ENCODE measurements at places on chromosomes 7 and 10. TPM values are rescaled to one million over a fixed set of nuclear protein-coding genes. Genes with fewer than 3 reads are reported as not detected.

The GIMAP1 gene
- total RNA-seq: not detected

The SFR1 gene
- 13.4 TPM for total RNA-seq

The ATOH7 gene
- 0.10 TPM for total RNA-seq

The TMEM196 gene
- total RNA-seq: not detected

The MRLN gene
- total RNA-seq: not detected

The SRI gene
- total RNA-seq: 127 TPM

The SLC13A4 gene
- total RNA-seq: not detected

The CTNNA3 gene
- not detected for total RNA-seq

The SMKR1 gene
- total RNA-seq: 10.4 TPM

The MLXIPL gene
- 1.2 TPM for total RNA-seq

The IL15RA gene
- 2.9 TPM for total RNA-seq

The FAM25C gene
- total RNA-seq: 0.98 TPM

The PRKCQ gene
- 4.3 TPM for total RNA-seq

The CYP3A4 gene
- total RNA-seq: not detected

The CPN1 gene
- total RNA-seq: 0.29 TPM

The WNT2 gene
- total RNA-seq: not detected

The PLEKHS1 gene
- 0.07 TPM for total RNA-seq

The ATRNL1 gene
- 0.23 TPM for total RNA-seq

The AIFM2 gene
- 35.0 TPM for total RNA-seq

The PTPRZ1 gene
- total RNA-seq: not detected

The ADAM8 gene
- 3.9 TPM for total RNA-seq

The C10orf105 gene
- not detected for total RNA-seq

The BTBD16 gene
- 0.46 TPM for total RNA-seq

The PRPS1L1 gene
- not detected for total RNA-seq

The MYH16 gene
- 0.39 TPM for total RNA-seq

The AGR2 gene
- 110 TPM for total RNA-seq

The KCNMA1 gene
- 43.5 TPM for total RNA-seq

The CYP3A7 gene
- total RNA-seq: not detected

The MYL7 gene
- total RNA-seq: not detected

The RBM20 gene
- 3.3 TPM for total RNA-seq

The SPDYE5 gene
- not detected for total RNA-seq

The GDF2 gene
- not detected for total RNA-seq

The TDRD1 gene
- not detected for total RNA-seq

The POT1 gene
- 10.6 TPM for total RNA-seq

The TCTN3 gene
- 41.3 TPM for total RNA-seq

The SUN3 gene
- 0.09 TPM for total RNA-seq

The FRMPD2 gene
- total RNA-seq: not detected

The MPP7 gene
- 0.10 TPM for total RNA-seq

The PDK4 gene
- total RNA-seq: 25.7 TPM

The PRSS1 gene
- total RNA-seq: not detected

The SLC18A2 gene
- 0.02 TPM for total RNA-seq

The SORCS1 gene
- total RNA-seq: not detected

The GPR22 gene
- not detected for total RNA-seq

The CYP2C19 gene
- total RNA-seq: not detected

The TAF3 gene
- 7.2 TPM for total RNA-seq

The GIMAP6 gene
- not detected for total RNA-seq

The CLDN3 gene
- 3.6 TPM for total RNA-seq

The SPDYE18 gene
- not detected for total RNA-seq

The CYP17A1 gene
- total RNA-seq: not detected

Measured in A549 treated with Hydrocortisone at 1 μM for 4 hours (cell line).